Activated T-cell treated with anti-CD3 and anti-CD28 coated beads, Interleukin-2, amount 50 U/mL, for 72 hours (primary cell): ENCODE measurements at places on chromosomes 6 and 20.
A peak's percentile ranks its signal among the peaks of the same experiment; 100 is the strongest.

GRCh38 chr6:14888575-14889000, 357.3 kb upstream of the JARID2 start:
- no peak overlapping the region for H3K4me3 ChIP-seq
- H3K36me3 ChIP-seq, result peaks cover 3% of the 10 kb centered on the region
- H3K27ac ChIP-seq, result no peak overlapping the region
- H3K4me1 ChIP-seq, result no peaks in the 10 kb centered on the region

- no peaks in the 10 kb centered on the region for H3K36me3 ChIP-seq
- H3K27ac ChIP-seq, result no peak overlapping the region
- DNase-seq, result no peak
- H3K27me3 ChIP-seq, result no peaks in the 10 kb centered on the region
- no peak overlapping the region for H3K4me3 ChIP-seq
Measured at GRCh38 chr6:143973097-143973966, 34.7 kb downstream of the PLAGL1 start.

DNA sequence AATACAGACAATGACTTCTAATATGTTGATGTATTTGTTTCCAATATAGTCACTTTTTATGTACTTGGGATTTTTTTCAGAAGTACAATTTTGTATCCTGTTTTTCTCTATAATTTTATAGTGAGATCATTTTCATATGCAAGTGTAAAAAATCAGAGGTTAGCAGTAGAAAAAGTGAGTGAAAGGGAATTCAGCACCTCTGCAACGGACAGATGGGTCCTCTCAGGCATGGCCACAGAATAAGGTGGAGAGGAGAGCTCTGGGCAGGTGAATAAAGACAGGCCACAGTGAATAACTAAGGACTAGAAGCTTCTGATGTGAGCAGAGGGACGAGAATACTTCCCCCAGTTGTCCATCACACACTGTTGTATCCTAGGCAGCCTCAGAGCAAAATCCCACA, 210.1 kb upstream of the CNR1 start:
- H3K27ac ChIP-seq, result no peak overlapping the region
- DNase-seq, result no peak
- no peaks in the 10 kb centered on the region for H3K4me1 ChIP-seq
- H3K27me3 ChIP-seq, result no peaks in the 10 kb centered on the region
- H3K36me3 ChIP-seq, result no peaks in the 10 kb centered on the region
- H3K4me3 ChIP-seq, result no peak overlapping the region

- no peaks in the 10 kb centered on the region for H3K27me3 ChIP-seq
- H3K4me1 ChIP-seq, result peaks cover 20% of the 10 kb centered on the region
- no peaks in the 10 kb centered on the region for H3K36me3 ChIP-seq
- no peak overlapping the region for H3K4me3 ChIP-seq
- DNase-seq, result peak; percentile 5
Measured at GRCh38 chr6:38443352-38444144, 196.2 kb downstream of the BTBD9 start.

GRCh38 chr20:21105429-21106170, 558 bp downstream of the LINC00237 start:
- H3K36me3 ChIP-seq, result no peaks in the 10 kb centered on the region
- DNase-seq, result no peak
- peaks cover 81% of the 10 kb centered on the region for H3K27me3 ChIP-seq
- H3K4me3 ChIP-seq, result peak overlapping the region; percentile 71
- H3K4me1 ChIP-seq, result peaks cover 28% of the 10 kb centered on the region

DNA sequence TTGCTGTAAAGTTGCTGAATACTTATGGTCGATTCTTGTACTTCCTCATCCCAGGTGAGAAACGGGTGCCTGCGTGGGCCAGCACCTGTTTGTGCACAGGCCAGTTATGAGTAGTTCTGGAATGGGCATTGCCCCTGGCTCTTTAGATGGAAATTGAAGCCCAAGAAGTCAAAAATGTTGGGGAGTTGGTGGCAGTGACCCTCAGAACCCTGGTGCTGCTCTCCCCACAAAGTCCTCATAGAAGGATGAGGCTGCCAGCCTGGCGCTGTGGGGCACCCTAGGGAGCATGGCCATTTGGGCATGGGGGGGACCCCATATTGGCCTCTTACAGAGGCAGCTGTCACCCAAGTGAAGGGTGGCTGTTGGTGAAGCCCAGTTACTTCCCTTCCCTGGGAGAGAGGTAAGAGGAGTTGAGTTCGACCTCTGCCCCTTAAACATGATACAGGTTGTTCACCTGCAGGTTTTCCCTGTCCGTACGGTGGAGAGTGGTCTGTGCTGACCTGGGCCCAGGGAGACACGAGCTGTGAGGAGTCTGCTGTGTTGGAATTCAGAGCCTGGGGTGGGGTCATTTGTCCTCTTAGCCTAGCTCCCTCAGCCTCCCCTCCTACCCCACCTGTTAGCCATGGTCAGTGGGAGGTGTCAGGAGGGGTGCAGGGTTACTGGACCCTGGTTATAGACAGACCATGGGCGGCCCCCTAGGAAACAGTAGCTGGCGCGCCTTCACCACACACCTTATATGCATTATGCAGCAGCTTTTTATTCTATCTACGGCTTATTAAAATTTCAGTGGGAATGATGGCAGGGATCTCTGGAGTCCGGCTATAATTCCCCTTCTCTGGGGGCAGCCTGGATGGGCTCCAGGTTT, 4.9 kb downstream of the HMGA1 start:
- H3K36me3 ChIP-seq, result no peaks in the 10 kb centered on the region
- H3K27me3 ChIP-seq, result no peaks in the 10 kb centered on the region
- H3K27ac ChIP-seq, result peak overlapping the region; percentile 92
- H3K4me1 ChIP-seq, result peaks cover 83% of the 10 kb centered on the region
- no peak for DNase-seq
